ENCODE measurements at places on chromosomes 5 and 9. TPM values are rescaled to one million over a fixed set of nuclear protein-coding genes. Genes with fewer than 3 reads are reported as not detected.

DNA sequence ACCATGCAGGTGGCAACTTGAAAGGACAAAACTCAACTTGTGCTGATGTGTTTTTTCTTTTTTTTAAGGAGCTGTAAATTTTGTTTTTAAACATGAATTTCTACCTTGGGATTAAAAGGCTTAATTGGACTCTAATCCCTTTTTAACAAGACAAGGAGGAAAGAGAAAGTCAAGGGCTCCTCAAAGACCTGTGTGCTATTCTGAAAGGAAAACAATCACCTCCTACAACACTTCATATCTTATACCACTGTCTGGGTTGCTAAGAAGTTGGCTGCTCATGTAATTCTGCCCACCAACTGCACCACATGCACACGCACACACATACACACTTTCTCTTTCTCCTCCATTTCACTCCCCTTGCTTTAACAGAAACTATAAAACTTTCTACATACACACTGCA lies 78.6 kb downstream of the SH3RF2 start:
- H3K4me3 ChIP-seq: no peak overlapping the region
- no peaks in the 10 kb centered on the region for H3K27me3 ChIP-seq
- H3K4me1 ChIP-seq: peaks cover 8% of the 10 kb centered on the region
- H3K36me3 ChIP-seq: peaks cover 6% of the 10 kb centered on the region
- no peak overlapping the region for H3K27ac ChIP-seq
- DNase-seq: peak; percentile 15

Gene GRXCR2
- not detected for total RNA-seq

- no peaks in the 10 kb centered on the region for H3K4me1 ChIP-seq
- H3K36me3 ChIP-seq: no peaks in the 10 kb centered on the region
- DNase-seq: no peak
- H3K4me3 ChIP-seq: no peak overlapping the region
Observed at GRCh38 chr5:15452781-15453180, 47.2 kb upstream of the FBXL7 start.

Gene CFAP77
- total RNA-seq: not detected

DNA sequence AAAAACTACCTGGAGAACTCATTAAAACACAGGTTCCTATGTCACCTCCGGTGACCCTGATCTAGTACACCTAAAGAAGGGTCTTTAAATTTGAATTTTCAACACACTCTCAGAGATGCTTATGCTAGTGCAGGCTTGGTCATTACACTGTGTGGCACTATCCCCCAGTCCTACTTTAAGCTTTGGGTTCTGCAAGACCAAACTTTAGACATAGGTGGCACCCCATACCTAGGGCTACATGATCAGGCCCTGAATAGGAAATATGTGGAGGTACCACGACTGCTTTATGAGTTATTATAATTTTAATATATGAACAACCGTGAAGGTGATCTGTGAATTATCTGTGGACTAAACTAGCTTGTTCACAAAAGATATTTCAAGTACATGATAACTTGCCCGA lies 201.3 kb upstream of the OR13F1 start:
- DNase-seq: no peak
- no peak overlapping the region for H3K27ac ChIP-seq
- no peaks in the 10 kb centered on the region for H3K27me3 ChIP-seq
- no peak overlapping the region for H3K4me3 ChIP-seq
- H3K4me1 ChIP-seq: no peaks in the 10 kb centered on the region

DNA sequence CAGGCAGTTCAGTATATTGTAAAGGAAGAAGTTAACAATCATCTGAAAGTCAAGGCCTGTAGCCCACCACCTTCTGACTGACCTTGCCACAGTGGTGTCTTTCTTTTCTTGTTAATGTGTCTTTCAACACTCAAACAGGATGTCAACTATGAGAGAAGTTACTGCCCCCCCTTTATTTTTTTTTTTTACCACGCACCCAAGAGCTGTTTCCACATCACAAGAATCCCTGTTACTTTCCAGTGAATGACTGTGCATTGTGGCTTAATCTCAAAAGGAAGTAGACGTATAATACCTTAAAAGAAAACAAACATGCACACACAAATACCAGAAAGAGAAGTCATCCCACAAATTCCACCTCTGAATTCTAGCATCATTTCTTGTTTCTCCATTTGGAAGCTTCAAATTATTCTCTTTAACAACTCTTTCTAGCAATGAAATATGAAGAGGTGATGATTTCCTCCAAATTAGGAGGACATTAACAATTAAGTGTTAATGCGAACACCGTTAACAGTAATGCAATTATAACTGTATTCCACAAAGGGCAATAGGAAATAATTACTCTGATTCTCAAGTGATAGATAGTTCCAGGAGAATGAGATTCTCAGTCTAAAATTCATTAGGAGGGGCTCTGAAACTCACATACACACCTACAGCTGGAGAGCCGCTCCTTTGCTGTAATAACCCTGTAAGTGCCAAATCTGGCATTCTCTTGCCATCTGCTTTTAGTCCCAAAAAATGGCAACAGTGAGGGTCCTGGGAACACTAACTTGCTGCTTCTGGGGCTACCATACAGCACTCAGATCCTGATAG lies 201.0 kb downstream of the EFNA5 start:
- no peaks in the 10 kb centered on the region for H3K27me3 ChIP-seq
- H3K4me1 ChIP-seq: peaks cover 35% of the 10 kb centered on the region
- peak overlapping the region; percentile 15 for H3K27ac ChIP-seq
- no peaks in the 10 kb centered on the region for H3K36me3 ChIP-seq
- H3K4me3 ChIP-seq: no peak overlapping the region
- peak; percentile 57 for DNase-seq

DNA sequence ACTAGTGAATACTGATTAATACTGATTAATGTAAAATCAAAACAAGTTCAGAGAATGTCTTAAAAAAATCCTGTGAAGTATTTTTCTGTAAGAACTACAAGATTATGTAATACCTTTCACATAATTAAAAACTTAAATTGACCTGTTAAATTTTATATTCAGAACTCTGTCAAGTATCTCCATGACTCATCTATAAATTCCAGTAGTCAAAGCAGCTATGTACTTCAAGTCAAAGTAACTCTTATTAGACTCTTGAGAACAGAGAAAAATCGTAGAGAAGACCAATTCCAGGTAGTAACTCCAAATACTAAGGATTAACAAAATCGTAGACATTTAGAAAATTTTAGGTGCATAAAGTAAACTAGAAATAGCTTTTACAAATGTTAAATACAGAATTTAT lies 77.1 kb downstream of the HOMER1 start:
- H3K4me1 ChIP-seq: peaks cover 19% of the 10 kb centered on the region
- no peak overlapping the region for H3K4me3 ChIP-seq
- H3K36me3 ChIP-seq: peaks cover 7% of the 10 kb centered on the region
- H3K27ac ChIP-seq: no peak overlapping the region
- no peaks in the 10 kb centered on the region for H3K27me3 ChIP-seq
- no peak for DNase-seq

Gene PCDHB6
- total RNA-seq: 9.1 TPM

DNA sequence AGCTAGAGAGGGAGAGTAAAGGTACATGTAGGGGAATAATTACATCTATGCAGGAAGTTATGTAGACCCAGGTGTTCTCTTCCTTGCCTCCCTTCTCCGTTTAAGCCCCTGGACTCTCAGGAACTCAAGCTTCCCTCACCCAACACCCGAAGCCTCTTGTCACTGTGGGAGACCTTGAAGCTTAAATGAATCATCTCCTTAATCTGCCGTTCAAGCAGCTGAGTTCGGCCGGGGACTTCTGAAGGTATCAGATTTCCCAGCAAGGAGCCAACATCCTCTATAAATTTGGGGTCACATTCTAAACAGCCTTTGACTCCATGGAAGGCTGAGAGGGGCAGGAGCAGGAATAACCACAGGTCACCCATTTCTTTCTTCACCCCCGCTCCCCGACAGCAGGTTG lies 412 bp downstream of the IZUMO3 start:
- H3K27ac ChIP-seq: no peak overlapping the region
- H3K4me1 ChIP-seq: no peaks in the 10 kb centered on the region

All from A673 (cell line).